ENCODE measurements at places on chromosomes 7 and 10.
A peak's percentile ranks its signal among the peaks of the same experiment; 100 is the strongest.

GRCh38 chr7:102942181-102942866, 29.5 kb downstream of the LRRC17 start:
- no peak for DNase-seq

DNA sequence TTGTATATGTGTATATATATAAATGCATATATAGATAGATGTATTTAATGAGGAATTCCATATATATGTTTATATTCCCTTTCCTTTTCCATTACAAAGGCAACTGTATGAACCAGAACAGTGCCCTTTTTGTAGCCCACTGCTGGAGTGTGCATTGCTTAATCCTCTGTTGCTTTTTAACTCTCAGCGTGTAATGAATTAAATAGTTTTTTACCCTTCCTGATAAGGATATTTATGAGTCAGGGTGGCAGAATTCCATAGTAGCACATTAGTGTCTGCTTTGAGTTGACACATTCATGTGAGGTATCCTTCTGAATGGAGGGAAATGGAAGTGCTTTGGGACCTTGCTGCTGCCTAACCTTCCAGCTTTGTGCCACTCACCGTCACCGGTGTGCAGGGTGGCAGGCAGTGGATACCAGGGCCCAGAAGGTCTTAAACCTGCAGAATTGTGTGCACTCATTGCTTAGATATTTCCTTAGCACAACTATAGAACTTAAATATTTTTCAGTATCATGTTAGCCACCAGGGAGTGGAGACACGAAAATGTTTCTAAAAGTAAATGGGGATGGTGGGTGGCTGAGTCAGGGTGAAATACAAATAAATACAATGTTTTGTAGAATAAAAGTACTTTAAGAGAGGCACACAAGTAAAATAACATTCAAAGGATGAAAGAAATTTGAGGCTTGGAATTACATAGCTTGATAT, 117.9 kb downstream of the SND1 start:
- DNase-seq, result no peak

DNA sequence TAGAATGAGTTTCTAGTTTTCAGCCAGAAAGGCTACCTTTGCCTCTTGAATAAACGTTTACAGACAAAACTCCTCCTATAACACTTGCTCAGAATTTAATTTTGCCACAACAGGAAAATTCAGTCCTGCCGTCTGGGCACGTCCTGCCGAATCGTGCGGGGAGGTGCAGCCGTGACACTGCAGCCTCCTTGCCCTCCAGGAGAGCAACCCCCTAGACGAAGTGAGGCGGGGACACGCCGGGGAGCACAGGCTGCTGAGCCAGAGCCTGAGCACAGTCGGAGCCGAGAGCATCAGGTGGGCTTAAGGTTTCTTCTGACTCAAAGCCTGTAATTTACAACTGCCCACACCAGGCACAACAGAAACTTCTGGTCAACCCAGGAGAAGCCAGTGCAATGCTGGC, 102.3 kb downstream of the DYNC2I1 start:
- no peak for DNase-seq

DNA sequence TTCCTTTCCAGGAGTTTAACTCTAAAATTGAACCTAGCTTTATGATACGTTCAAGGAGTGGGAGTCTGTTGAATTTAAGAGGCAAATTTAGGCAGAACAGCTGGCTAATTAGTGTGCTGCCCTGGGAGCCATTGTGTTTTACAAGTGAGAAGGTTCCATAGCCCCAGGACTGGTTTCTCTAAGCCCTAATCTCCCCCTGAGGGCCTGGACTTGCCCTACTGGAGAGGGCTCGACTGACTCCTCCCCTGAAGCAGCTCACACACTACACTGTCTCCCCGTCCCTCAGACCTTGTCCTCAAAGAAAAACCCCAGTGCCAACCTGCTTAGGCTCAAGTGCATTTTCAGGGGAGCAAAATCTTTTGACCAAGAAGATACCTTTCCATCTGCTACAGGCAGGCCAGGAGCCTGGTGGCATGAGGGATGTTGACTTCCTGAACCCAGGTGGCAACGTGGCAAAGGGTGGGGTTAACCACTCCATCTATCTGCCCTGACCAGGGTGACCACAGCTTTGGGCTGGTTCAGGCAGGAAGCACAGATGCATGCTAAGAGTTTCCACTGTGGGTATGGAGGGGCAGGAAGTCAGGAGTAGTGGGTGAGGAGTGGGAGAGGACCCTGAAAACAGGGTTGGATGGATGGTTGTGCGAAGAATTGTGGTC, 68.9 kb upstream of the CARD11 start:
- peak; percentile 89 for DNase-seq

DNA sequence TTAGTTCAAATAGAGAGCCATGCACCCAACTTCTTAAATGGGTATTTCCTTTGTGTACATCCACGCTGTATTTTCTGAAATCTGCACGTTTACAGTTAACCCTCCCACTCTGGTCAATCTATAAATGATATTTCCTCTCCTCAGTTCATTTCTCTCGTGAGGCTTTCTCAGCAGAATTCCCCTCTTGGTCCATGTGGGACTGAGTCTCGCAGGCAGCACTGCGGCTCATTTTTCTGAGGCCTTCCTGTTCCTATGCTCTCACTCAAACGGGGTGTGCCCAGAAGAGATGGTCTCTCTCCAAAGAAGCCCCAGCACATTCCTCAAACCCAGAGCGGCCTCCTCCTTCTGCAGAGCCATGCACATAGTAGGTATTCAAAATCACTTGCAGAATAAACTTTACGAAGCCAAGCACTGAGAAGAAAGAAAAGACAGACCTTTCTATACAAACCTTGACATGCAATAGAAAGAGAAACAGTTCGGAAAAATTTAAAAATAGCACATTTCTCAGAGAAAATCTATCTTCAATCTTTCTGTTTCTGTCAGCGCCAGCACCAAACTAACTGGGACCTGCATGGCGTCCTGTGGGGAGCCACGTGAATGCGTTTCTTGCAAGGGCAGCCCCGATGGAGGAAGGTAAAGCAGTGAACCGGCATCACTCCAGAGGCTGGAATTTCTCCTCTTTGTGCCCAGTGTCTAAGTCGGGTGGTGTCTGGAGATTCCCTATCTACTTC, 77.1 kb downstream of the HIPK2 start:
- no peak for DNase-seq

DNA sequence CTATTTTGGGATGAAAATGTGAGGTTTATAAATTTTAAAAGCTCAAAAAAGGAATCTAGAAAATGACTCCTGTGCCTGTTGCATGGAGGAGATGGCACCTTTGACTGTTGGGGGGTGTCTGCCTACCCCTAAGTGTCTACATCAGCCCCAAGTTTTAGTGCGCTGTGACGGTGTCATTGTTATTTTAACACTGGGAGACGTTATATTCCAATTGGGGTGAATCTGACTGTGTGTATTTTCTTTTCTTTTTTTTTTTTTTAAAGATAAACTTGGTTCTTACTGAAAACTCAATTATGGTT, 517 bp downstream of the SRGN start:
- DNase-seq, result peak; percentile 26

DNA sequence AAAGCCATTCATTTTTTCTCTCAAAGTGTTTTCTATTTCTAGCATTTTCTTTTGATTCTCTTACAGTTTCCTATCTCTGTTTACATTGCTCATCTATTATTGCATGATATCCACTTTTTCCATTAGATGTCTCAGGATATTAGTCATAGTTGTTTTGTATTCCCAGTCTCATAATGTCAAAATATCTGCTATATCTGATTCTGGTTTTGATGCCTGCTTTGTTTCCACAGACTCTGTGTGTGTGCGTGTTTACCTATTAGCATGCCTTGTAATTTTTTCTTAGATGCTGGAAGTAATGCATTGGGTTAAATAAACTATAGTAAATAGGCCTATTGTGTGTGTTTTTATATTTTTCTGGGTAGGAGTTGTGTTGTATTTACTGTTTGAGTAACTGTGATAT, 1126.3 kb downstream of the SORCS1 start:
- no peak for DNase-seq

- DNase-seq, result no peak
These were observed 7.9 kb downstream of the GTF2I start for GRCh38 chr7:74665296-74665938.

DNA sequence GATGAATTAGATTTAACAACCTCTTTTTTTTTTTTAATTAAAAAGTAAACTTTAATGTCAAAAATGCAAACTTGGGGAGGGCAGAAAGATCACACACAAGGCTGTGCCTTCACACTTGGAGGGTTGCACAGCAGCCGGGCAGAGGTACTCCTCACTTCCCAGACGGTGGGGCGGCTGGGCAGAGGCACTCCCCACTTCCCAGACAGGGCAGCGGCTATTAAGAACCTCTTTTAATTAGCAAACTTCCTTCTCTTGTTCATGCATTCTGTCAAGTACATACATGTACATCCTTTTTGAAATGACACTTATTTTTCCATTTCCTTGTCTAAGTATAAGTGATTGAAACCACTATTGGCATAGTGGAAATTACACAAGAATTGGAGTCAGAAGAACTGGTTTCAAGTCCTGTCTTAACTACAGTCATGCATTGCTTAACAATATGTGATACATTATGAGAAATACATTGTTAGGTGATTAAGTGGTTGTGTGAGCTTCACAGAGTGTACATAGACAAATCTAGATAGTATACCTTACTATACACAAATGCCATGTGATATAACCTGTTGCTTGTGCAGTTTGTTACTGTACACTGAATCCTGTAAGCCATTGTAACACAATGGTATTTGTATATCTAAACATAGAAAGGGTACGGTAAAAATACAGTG, 26.5 kb downstream of the BTRC start:
- DNase-seq, result no peak

- DNase-seq, result no peak
These were observed 23.5 kb downstream of the WNT16 start for GRCh38 chr7:121352323-121352722.

DNA sequence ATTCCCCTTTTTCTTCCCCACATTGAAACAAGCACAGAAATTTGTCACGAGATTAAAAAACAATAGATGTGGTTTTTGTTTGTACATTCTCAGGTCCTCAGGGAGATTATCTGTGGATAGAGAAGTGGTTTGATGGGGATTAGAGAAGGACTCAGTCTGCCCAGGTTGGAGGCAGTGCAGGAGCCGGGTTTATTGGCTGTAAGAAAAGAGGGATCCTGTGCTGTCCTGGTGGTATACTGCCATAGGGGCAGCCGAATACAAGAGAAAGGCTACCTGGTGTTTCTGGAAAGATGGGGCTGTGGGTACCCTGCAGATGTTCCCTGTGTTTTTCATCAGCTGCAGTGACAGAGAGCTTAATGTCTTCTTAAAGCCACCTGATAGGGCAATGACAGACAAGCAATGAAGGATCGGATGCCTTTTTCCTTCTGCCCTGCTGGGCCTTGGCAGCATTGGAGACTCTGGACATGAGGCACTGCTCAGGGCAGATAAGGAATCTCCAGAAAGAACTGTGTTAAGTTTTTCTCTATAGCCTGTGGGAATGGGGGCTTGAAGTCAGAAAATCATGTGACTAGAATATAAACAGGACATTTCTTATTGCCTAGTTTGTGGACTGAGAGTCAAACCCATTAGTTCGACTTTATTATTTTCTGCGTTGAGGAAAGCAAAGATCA, 18.1 kb upstream of the GPR141 start:
- DNase-seq, result no peak

DNA sequence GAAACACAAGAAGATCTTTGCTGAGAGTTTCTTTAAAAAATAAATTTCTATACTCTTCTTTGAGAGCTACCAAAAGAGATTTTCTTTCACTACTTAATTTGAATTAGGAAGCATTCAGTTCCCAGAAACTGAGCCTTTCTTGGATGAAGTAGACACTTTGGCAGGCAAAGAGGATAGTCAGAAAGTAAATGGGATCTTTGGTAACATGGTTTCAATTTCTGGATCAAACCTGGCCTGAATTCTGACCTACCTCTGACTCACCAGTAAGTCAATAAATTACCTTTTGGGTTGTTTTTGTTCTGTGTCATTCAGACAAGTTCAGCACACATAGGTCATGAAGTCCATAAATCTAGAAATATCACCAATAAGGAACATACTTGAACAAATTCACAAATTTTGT, 26.8 kb upstream of the CABCOCO1 start:
- no peak for DNase-seq

DNA sequence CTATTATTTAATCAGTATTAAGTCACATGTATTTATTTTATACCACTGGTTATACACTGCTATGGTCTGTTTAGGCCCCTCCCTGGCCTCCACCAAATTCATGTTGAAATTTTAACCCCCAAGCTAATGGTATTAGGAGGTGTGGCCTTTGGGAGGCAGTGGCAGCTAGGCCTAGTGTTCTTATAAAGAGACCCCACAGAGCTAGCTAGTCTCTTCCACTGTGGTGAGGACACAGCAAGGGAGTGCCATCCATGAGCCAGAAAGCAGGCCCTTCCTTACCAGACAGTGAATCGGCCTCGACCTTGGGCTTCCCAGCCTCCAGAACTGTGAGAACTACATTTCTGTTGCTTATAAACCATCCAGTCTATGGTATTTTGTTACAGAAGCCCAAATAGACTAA, 28.7 kb downstream of the RBM48 start:
- no peak for DNase-seq

DNA sequence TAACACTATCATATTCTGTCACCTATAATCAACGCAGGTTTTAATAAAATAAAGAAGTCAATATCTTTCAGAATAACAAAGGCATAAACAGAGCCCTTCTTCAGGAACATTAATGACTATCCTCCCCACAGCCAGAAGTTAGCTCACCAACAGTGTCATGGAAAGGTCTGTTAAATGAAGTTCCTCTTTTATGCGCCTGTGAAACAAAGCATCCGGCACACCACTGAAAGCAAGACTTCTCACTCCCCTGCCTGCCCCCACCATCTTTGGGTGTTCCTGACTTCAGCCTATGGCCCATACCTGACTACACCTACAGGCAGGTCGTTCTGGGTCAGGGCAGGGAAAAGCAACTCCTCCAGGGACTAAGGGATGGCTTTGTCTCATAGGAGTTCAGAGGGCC, 205.4 kb downstream of the FANK1 start:
- DNase-seq, result peak; percentile 87

DNA sequence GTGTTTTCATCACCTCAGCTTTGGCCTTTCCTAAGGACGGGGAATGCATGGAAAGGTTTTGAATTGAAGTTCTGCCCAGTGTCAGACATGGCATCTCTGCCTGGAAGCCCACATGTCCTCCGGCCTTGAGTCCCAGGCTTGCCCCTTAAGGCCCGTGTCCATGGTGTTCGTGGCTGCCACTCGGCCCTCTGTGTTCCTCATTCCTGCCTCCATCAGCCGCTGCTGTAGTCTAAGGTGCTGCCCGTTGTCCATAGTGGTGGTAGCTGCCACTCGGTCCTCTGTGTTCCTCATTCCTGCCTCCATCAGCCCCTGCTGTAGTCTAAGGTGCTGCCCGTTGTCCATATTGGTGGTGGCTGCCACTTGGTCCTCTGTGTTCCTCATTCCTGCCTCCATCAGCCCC, 180.7 kb upstream of the SHH start:
- DNase-seq, result no peak

GRCh38 chr10:105023211-105024111, 382.4 kb downstream of the SORCS3 start:
- no peak for DNase-seq

All from common myeloid progenitor, CD34-positive (primary cell).